ENCODE measurements at places on chromosomes 13 and 19. TPM values are rescaled to one million over a fixed set of nuclear protein-coding genes. Genes with fewer than 3 reads are reported as not detected.

DNA sequence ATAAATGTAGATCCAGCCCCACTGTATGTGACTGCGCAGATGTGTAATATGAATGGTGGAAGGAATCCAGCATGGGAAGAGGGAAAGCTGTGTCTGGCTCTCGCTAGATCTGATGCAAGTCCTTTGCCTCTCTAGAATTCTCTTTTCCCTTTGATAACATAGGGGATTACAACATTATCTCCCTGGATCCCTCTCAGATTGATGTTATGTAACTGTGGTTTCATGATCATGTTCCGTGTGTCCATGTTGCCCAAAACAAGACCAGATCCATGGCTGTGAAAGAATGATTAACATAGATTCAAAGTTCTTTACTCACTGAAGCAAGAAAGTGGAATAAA lies 184.0 kb upstream of the UBL3 start:
- DNase-seq, result no peak

Gene GAPDHS
- 0.46 TPM for total RNA-seq

Gene ATP7B
- 14.4 TPM for total RNA-seq

GRCh38 chr13:52677823-52678222 lies 25.2 kb downstream of the SUGT1 start:
- DNase-seq, result no peak

DNA sequence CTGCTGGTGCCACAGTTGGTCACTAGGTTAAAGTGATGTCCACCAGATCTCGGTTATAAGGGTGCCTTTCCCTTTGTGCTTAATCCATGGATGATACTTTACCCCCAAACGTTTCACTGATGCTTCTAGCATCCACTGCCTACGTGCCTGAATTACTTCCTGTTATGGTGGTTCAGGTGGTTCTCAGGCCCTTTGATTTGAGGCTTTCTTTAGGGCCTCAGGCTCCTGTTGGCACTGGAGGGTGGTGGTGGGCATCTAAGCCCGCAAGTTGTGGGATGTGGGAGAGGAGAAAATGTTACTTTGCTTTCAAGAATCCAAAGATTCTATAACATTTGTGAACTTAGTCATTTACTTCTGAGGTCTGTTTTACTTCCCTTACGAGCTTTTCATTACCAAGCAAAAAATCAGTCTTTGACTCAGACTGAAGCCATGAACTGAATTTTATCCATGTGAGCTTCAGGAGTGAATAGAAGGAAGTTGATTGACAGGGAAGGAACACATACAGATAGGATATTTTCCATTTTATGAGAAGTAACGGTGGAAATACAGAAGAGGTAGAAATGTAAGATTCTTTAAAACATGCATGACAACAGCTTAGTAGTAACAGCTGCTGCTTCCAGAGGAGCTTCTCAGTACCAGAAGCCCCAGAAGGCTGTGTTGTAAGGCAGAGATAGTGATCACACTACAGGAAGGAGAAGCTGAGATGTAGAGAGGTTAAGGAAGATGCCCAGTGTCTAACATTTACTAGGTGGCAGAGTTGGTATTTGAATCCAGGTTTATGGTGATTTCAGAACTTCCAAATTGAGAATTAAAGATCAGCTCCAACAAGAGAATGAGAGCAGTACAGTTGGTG lies 65.0 kb downstream of the ARHGEF7 start:
- DNase-seq, result no peak

Gene BST2
- total RNA-seq, result 69.3 TPM

- DNase-seq, result no peak
Observed at GRCh38 chr13:93847162-93847561, 620.6 kb downstream of the GPC6 start.

Gene NCR1
- not detected for total RNA-seq

- peak; percentile 31 for DNase-seq
Observed at GRCh38 chr19:1112268-1113029, 8.7 kb downstream of the GPX4 start.

GRCh38 chr13:99178636-99179035 lies 22.0 kb upstream of the UBAC2 start:
- DNase-seq, result no peak

DNA sequence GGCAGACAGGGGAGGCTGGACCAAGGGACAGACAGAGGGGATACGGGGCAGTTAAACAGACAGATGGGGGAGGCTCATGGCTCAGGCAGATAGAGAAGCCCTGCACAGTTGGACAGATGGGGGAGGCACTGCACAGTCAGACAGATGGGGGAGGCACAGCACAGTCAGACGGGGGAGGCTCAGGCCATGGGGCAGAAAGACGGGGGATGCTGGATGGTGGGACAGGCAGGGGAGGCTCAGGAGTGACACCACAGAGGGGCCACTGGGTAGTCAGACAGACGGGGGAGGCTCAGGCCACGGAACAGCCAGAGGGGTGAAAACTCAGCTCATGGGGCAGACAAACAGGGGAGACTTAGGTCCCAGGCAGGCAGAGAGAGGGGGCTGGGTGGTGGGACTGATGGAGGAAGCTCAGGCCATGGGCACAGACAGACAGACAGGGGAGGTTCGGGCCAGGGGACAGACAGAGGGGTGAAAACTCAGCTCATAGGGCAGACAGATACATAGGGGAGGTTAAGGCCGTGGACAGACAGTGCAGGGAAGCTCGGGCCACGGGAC lies 886 bp downstream of the MFSD12 start:
- no peak for DNase-seq

DNA sequence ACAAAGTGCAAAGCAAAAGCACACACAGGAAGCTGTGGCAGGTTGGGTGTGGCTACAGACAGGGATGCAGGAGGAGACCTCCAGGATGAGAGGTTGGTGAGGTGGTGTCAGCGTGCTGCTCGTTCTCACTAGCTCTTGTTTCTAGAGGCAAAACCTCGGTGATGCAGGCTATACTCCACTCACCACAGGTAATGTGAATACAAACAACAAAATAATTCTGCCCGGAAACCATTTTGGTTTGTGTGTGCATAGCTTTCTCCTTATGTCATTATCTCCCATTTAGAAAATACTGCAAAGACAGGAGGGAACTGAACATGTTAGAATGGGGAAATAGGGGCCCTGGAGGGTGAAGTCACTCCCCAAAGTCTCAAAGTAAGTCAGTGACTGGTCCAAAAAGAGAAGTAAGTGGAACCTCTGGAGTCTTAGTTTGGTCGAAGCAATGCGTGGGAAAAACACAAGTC lies 9.4 kb downstream of the LCP1 start:
- DNase-seq, result no peak

GRCh38 chr19:15532779-15533521 lies 24.6 kb downstream of the CYP4F22 start:
- DNase-seq, result peak; percentile 32

DNA sequence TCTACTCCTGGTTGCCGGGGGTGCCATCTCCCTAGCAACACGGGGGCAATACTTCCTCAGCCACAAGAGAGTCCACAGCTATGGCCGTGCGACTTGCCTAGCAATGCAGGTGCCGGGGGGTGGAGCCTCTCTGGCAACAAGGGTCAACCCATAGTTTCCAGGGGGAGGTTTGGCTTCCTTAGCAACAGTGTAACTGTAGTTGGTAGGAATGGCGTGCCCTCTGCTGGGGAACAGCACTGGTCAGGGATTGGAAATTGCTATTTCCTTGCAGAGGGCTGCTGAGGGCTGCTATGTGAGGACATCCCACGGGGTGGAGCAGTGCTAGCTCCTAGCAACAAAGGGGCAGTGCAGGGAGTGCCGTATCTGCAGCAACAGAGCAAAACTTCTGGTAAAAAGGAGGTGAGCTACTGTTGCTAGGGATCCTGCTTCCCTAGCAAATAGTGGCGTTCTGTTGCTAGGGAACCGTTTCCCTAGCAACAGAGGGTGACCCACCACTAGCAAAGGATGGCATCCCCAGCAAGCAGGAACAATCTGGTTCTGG lies 7.0 kb upstream of the TMC4 start:
- peak; percentile 89 for DNase-seq

GRCh38 chr13:62767473-62767872 lies 1351.8 kb upstream of the PCDH20 start:
- DNase-seq, result no peak

- peak; percentile 40 for DNase-seq
Observed at GRCh38 chr19:42216653-42217519, 591 bp downstream of the DEDD2 start.

Gene FAM124A
- total RNA-seq, result 0.18 TPM

Gene ZNF470
- 8.0 TPM for total RNA-seq

Gene AP1M2
- total RNA-seq, result not detected

Gene ZNF543
- 9.9 TPM for total RNA-seq

DNA sequence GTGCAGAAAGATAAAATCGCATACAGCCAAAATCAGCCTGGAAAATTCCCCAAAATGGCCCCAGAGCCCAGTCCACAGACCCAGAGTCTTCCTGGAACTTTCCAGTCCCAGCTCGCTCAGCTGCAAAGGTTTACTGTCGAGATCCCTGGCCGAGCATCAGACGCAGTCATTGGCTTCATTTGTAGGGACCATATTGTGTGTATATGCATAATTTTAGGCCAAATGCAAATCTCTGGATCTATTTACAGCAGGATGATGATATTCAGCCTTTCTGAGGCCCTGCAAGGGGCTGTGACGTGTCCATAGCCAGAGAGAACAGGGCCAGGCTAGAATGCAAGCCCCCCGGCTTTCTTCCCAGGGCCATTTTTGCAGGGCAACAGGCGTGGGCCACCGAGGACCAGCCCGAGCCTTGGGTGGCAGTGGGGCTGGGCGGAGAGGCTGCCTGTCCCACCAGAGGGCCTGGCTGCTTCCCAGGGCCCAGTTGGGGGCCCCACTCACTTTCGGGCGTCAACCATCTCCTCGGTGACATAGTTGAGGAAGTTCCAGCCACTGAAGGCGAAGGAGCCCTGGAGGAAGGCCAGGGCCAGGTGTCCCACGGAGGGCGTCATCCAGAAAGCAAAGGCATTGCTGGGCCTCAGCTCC lies 13.7 kb downstream of the SLC7A10 start:
- no peak for DNase-seq

- peak; percentile 81 for DNase-seq
Observed at GRCh38 chr19:55383279-55384130, 587 bp downstream of the TMEM238 start.

Gene URAD
- not detected for total RNA-seq

Gene CPAMD8
- total RNA-seq, result 53.4 TPM

DNA sequence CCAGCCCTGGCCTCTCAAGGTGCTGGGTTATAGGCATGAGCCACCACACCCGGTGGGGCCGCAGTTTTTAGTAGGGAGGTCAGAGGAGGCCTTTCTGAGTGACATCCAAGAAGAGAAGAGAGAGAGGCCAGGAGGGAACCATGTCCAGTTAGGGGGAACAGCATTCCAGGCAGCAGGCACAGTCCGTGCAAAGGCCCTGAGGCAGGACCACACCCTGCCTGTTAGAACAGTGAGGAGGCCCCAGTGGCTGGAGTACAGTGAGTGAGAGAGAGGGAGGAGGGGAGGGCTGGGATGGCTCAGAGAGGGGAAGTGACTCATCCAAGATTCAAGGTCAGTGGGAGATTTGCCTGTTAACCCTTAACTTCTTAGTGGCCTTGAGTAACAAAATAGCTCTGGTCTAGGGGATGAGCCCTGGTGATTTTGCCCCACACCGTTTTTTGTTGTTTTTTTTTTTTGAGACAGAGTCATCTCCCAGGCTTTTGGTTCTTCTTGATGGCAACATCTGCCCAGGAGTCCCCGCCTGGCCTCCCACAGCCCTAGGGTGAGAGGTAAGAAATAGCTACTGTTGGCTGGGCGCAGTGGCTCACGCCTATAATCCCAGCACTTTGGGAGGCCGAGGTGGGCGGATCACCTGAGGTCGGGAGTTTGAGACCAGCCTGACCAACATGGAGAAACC lies 2.7 kb upstream of the PLIN3 start:
- DNase-seq, result no peak

Gene IGFL2
- total RNA-seq, result not detected

Gene ZNF497
- 7.6 TPM for total RNA-seq

- peak; percentile 47 for DNase-seq
Observed at GRCh38 chr13:111031531-111031961, 83.6 kb upstream of the ARHGEF7 start.

DNA sequence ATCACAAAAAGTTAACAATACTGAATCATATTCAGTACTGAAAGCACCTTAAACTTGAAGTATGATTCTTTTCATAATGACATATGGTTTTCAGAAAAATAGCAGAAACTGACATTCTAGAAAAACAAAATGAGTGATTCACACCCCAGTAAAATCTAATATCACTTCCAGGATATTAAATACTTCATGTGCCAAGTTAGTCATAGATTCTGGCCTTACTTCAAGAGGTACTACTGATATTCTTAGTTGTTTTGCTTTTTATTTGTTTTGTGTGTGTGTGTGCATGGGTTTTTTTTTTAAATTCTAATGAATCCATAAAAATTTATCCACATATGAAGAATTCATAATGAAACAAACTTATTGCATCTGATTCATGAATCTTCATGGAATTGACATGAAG lies 207.9 kb upstream of the UFM1 start:
- peak; percentile 44 for DNase-seq

DNA sequence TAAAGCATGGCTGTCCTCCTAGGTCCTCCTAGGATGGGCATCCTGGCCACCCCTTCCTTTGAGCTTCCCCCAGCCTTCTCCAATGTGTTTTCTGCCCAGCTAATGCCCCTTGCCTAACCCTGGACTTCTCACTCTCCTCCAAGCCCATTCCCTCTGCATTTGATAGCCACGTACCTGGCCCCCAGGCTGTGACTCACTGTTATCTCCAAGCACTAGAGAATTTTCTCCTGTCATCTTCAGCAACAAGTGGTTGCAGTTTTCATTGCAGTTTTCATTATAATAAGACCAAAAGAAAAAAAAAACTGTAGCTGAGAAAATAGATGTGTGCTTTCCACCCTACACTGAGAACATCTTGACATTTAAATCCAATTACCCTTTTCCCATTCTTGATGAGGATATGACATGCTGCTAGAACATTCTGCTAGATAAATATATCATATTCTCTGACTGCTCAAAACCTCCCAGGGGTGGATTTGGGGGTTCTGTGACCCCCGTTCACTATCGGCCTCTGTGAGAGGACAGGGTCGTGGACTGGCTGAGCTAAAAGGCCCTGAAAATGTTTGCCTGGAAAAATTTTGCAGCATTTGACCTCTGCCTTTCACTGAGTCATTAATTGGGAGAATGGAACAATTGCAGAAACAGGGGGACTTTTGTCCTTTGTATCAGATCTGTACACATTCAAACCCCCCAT lies 58.8 kb upstream of the KCTD15 start:
- no peak for DNase-seq

DNA sequence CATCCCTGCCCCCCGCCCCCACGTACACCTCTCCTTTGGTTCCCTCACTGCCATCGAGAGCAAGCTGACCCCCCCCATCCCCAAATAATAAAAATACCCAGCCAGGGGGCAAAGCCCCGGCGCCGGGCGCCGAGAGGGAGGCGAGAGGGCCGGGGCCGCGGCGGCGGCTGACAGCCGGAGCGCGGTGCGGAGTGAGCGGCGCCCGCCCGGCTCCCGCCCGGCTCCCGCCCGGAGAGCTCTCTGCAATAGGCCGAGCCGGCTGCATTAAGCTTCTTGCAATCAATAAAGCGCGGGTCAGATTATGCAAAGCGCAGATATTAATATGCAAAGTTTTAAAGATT lies 40.9 kb downstream of the DEDD2 start:
- peak; percentile 67 for DNase-seq

GRCh38 chr13:108525827-108526226 lies 103.6 kb upstream of the MYO16 start:
- no peak for DNase-seq

Gene KLK12
- not detected for total RNA-seq

GRCh38 chr13:50650592-50651504 lies 192.6 kb downstream of the DLEU7 start:
- no peak for DNase-seq

Gene SNAPC2
- 22.1 TPM for total RNA-seq

GRCh38 chr19:16542910-16543472 lies 754 bp upstream of the CHERP start:
- no peak for DNase-seq
